ENCODE measurements at places on chromosomes 13 and 19.

- peak within 1 kb of the TSS; percentile 86 for H3K4me3 ChIP-seq
- peak; percentile 62 for DNase-seq
- no peaks in the 10 kb centered on the region for H3K27me3 ChIP-seq
Observed at GRCh38 chr19:14432791-14433553, at the start of gene PKN1. Gene PKN1 (plus strand): TSS chr19:14433306. CDS start chr19:14433522, 216 bp downstream.

DNA sequence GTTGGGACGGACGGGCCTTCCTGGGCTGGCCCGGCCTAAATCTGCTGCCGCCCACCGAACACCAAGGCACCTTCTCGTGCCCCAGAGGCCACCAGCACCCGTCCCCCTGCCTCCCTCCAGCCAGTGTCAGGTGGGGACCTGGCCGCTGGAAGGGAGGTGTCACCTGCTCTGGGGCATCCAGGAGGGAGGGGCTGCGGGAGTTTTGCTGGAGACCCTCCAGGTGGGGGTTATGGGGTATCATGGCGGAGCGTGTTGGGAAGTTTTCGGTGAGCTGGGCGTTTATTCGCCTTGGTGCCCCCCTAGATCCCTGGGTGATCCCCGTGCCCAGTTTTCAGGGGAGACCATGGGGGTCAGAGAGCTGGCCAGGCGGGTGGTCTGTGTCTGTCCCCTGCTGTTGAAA lies 9.7 kb downstream of the CSNK1G2 start:
- H3K4me3 ChIP-seq: no peak overlapping the region
- H3K36me3 ChIP-seq: no peaks in the 10 kb centered on the region
- no peak overlapping the region for H3K27ac ChIP-seq
- no peaks in the 10 kb centered on the region for H3K27me3 ChIP-seq
- DNase-seq: no peak
- peaks cover 16% of the 10 kb centered on the region for H3K4me1 ChIP-seq

GRCh38 chr19:2252797-2253105 lies 3.5 kb downstream of the JSRP1 start:
- H3K4me1 ChIP-seq: peaks cover 16% of the 10 kb centered on the region
- no peak for DNase-seq
- H3K27me3 ChIP-seq: no peaks in the 10 kb centered on the region
- peak overlapping the region; percentile 78 for H3K4me3 ChIP-seq

DNA sequence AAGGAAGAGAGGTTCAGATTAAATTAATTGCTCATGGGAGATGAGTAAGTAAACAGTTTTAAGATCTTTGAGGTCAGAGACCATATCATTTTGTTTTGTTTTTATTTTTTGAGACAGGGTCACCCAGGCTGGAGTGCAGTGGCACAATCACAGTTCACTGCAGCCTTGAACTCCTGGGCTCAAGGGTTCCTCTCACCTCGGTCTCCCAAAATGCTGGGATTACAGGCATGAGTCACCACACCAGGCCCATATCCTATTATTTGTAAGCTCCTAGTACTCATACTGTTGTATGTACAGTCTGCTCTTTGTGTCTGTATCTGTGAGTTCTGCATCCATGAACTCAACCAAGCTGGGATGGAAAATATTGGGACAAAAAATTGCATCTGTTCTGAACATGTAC lies 6.0 kb upstream of the RASL11A start:
- H3K36me3 ChIP-seq: peaks cover 4% of the 10 kb centered on the region
- H3K4me1 ChIP-seq: peaks cover 29% of the 10 kb centered on the region
- no peak for DNase-seq
- H3K27ac ChIP-seq: no peak overlapping the region
- no peaks in the 10 kb centered on the region for H3K27me3 ChIP-seq

DNA sequence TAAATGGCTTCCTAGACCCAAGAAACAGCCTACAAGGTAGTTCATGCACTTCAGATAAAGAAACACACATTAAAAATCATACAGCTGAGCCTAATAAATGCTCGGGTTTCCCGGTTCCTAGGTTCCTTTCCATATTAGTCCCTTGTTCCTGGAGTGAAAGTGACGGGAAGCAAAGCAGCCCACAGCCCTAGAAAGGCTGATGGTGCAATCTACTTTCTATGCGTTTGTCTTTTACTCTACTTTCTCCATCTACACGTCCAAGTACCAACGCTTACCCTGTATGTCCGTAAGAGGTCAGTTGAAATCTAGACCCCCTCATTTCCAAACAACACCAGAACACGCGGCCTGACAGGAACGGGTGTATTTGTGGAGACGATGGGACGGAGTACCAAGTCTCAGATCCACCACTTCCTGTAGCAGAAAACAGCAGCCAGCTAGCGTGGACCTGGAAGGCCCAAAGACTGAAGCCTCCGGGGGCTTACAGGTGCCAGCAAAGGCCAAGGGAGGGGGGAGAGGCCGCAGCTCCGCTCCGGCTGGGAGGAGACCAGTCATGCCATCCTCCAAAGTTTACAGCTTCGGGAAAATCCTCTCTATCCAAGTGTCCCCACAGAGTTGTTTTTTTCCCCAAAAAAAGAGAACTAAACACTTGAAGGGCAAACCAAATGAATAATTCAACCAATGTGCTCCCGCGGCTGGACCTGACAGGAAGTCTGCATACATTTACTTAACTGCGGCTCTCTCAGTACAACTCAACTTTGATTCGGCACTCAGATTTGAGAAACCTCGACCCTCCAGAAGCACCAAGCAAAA lies 34.1 kb downstream of the STK24 start:
- no peaks in the 10 kb centered on the region for H3K27me3 ChIP-seq
- DNase-seq: no peak
- peaks cover 55% of the 10 kb centered on the region for H3K4me1 ChIP-seq
- H3K27ac ChIP-seq: peak overlapping the region; percentile 76
- peak overlapping the region; percentile 77 for H3K4me3 ChIP-seq

GRCh38 chr19:3653865-3654513 lies 27.4 kb upstream of the CACTIN start:
- no peaks in the 10 kb centered on the region for H3K27me3 ChIP-seq
- no peaks in the 10 kb centered on the region for H3K4me1 ChIP-seq
- peaks cover 12% of the 10 kb centered on the region for H3K36me3 ChIP-seq
- H3K27ac ChIP-seq: no peak overlapping the region
- no peak for DNase-seq

Data from memory B cell (primary cell).